A549 treated with DMSO at 1 μM for 4 hours (cell line): ENCODE measurements at places on chromosomes 11 and 22. TPM values are rescaled to one million over a fixed set of nuclear protein-coding genes. Genes with fewer than 3 reads are reported as not detected.

SYT9 gene
- total RNA-seq = 0.13 to 0.25 TPM (median 0.17 TPM) in 5 replicates

SYT12 gene
- total RNA-seq = 9.6 to 12.7 TPM (median 11.4 TPM) in 5 replicates

OR5T2 gene
- total RNA-seq = not detected in 5 replicates

MMP8 gene
- total RNA-seq = not detected in 5 replicates

HBE1 gene
- not detected in 5 replicates for total RNA-seq

ANO9 gene
- total RNA-seq = 0.52 to 1.3 TPM (median 0.62 TPM) in 5 replicates

OR52N4 gene
- total RNA-seq = not detected in 5 replicates

OR51B4 gene
- total RNA-seq = not detected in 5 replicates

HTR3B gene
- total RNA-seq = not detected in 5 replicates

SLC17A6 gene
- not detected in 5 replicates for total RNA-seq

CDC45 gene
- 23.5 to 26.4 TPM (median 24.8 TPM) in 5 replicates for total RNA-seq

CDC42EP2 gene
- 14.5 to 16.5 TPM (median 14.8 TPM) in 5 replicates for total RNA-seq

ARHGAP8 gene
- 1.4 to 2.6 TPM (median 2.1 TPM) in 5 replicates for total RNA-seq

API5 gene
- total RNA-seq = 65.3 to 88.4 TPM (median 83.1 TPM) in 5 replicates

SLC22A24 gene
- not detected in 5 replicates for total RNA-seq

PAX6 gene
- total RNA-seq = 1.1 to 2.0 TPM (median 1.6 TPM) in 5 replicates

VSIG10L2 gene
- 0.01 TPM in 1 of 5 replicates, not detected in the others for total RNA-seq

SGSM1 gene
- total RNA-seq = 0.21 to 0.95 TPM (median 0.32 TPM) in 5 replicates

SYT7 gene
- 0.92 to 1.2 TPM (median 1.1 TPM) in 5 replicates for total RNA-seq

MRTFA gene
- 33.9 to 44.3 TPM (median 38.0 TPM) in 5 replicates for total RNA-seq

MAPK11 gene
- 4.8 to 7.2 TPM (median 6.6 TPM) in 5 replicates for total RNA-seq

TRIM48 gene
- total RNA-seq = not detected in 5 replicates

FIBIN gene
- not detected in 5 replicates for total RNA-seq

LDLRAD3 gene
- total RNA-seq = 21.6 to 26.5 TPM (median 23.6 TPM) in 5 replicates

OR2AG2 gene
- total RNA-seq = 0.05 to 0.09 TPM (median 0.06 TPM) in 3 of 5 replicates, not detected in the others

CCDC89 gene
- total RNA-seq = not detected in 5 replicates

MRGPRF gene
- 0.07 to 0.15 TPM (median 0.14 TPM) in 3 of 5 replicates, not detected in the others for total RNA-seq
